ENCODE measurements at places on chromosomes 2 and 18. TPM values are rescaled to one million over a fixed set of nuclear protein-coding genes. Genes with fewer than 3 reads are reported as not detected.

RBBP8 gene
- 11.0 TPM for polyA plus RNA-seq

SCYGR3 gene
- polyA plus RNA-seq = not detected

C1GALT1C1L gene
- 0.12 TPM for polyA plus RNA-seq

TNFRSF11A gene
- not detected for polyA plus RNA-seq

SPC25 gene
- polyA plus RNA-seq = 4.8 TPM

DNA sequence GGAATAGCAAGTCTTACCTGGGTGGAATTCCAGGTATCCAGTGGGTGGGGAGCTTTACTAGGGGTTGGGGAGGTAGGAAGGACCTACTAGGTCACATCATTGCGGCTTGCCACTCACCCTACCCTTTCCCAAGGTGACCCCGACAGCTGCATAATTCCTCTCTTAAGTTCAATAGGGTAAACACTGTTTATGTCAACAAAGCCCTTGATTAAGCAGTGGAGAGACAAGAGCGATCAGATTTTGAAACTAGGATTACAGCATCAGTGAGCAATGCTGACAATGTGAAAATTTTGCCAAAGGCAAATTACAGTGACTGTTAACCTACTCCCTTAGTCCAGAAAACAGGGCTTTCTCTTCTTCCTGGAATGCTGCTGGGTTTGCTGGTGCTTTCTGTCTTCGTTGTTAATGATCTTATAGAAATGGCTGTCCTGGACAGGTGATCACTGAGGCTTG, 14.5 kb downstream of the SLC19A3 start:
- no peak for DNase-seq

All from BJ (cell line).